ENCODE measurements at places on chromosomes 7 and 10.

DNA sequence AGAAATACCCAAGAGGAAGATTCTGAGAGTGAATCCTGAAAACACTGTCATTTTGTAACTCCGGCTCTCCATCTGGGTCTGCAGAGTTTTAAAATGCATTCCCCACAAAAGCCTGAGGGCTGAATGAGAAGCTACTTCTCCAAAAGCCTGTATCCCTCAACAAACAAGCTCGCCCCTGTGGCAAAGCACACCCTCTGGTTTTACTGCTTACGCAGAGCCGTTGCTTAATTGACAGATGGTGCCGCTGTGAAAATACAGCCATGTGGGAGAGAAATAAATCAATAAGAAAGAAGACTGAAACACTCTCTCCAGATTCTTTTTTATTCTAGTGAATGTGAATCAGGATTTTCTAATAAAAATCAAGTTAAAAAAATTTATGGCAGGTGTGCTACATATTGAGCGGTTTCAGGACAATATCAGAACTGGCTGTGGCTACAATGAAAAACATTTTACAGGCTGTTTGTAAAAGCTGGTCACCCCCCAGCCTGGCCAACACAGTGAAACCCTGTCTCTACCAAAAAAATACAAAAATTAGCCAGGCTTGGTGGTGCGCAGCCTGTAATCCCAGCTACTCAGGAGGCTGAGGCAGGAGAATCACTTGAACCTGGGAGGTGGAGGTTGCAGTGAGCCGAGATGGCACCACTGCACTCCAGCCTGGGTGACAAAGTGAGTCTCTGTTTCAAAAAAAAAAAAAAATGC lies 32.5 kb downstream of the C7orf33 start:
- DNase-seq, result no peak

GRCh38 chr10:80633910-80634309 lies 96.2 kb downstream of the SH2D4B start:
- DNase-seq, result no peak

DNA sequence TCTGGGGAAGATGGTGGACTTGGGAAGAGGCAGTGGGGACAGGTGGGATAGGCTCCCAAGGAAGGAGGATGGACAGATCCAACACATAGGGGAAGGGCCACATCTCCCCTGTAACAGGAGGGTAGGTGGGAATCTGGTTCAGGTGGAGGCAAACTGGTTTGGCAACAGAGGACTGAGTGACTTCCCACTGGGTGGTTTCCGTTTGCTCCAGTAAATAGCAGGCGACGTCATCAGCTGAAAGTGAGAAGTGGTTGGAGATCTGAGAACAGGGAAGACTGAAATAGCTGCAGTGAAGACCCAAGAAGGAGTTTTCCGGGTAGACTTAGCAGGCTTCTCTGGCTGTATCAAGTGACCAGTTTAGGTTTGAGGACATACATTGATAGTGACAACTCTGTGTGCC lies 504.4 kb downstream of the GALNT17 start:
- no peak for DNase-seq

DNA sequence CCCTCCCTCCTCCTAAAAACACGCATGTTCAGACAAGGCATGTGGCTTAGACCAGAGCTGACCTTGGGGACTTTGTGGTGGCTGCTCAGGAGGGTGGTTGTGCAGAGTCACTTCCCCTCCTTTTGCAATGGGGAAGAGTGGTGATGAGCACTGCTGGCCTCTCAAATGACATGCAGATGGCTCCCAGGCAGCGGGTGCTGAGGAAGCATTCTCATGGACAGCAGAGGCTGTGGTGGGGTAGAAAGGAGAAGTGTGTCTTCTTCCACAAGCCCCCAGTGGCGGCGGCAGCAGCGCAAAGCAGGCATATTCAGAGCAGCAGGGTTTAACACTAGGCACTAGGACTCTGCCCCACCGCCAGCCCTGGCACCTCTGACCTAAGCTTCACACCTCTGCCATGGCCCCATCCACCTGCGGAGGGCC lies 105.9 kb upstream of the ANLN start:
- DNase-seq, result no peak

- DNase-seq, result peak; percentile 71
Observed at GRCh38 chr10:103712898-103713498, 142.4 kb downstream of the SH3PXD2A start.

DNA sequence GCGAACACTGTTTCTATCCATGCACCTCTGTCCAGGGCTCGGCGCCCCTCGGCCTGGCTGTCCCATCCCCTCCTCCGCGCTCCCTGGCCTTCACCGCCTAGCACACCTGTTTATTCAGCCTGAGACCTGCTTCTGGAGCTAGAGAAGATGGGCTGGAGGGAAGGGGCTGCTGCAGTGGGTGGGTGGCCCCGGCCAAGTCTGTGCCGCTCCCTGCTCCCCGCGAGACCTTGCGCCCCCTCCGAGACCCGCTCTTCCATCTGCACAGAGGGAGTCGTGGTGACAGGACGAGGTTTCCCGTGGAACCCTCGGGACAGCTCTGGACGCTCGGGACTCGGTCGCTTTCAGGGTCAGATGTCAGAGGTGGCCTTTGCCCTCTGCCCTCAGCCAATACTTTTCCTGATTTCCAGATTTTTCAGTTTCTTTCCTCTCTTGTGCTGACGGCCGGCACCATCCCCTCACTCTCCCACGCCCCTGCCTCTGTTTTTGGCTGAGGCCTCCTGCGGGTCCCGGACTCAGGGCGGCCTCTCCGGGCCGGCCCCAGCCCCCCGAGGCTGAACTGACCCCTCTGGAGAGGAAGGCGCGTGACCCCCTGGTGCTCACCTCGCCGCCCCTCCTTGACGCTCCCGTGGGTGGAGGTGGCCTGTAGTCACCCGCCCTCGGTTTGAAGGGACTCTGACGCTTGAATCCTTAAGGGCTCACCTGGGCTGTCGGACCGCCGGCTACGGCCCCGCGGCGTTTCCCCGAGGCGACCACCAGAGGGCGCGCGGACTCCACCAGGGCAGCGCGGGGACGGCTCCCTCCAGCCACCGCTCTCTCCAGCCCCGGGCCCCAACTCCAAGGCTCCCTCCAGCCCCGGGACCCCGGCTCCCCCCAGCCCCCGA lies 15.6 kb downstream of the SHH start:
- peak; percentile 46 for DNase-seq

DNA sequence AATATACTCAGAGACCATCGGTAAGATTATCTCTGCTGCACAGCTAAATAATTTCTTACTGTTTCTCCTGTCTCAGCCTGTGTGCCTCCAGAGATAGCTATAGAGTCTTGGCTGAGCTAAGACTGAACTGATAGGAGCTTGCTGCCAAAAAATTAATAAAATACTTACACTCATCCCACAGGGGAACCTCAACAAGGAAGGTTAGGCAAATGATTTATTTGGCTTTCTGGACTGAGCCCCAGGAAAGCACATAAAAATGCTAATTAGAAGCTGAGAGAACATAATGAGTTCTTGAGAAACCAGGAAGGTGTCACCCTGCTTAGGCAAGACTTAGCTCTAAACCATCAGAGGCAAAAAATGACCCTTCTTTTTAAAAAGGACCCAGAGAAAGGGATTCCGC lies 534.5 kb downstream of the TNS3 start:
- DNase-seq, result no peak

- no peak for DNase-seq
Observed at GRCh38 chr10:72234560-72235095, 18.6 kb upstream of the ASCC1 start.

- no peak for DNase-seq
Observed at GRCh38 chr10:79418886-79419595, 26.4 kb downstream of the ZCCHC24 start.

DNA sequence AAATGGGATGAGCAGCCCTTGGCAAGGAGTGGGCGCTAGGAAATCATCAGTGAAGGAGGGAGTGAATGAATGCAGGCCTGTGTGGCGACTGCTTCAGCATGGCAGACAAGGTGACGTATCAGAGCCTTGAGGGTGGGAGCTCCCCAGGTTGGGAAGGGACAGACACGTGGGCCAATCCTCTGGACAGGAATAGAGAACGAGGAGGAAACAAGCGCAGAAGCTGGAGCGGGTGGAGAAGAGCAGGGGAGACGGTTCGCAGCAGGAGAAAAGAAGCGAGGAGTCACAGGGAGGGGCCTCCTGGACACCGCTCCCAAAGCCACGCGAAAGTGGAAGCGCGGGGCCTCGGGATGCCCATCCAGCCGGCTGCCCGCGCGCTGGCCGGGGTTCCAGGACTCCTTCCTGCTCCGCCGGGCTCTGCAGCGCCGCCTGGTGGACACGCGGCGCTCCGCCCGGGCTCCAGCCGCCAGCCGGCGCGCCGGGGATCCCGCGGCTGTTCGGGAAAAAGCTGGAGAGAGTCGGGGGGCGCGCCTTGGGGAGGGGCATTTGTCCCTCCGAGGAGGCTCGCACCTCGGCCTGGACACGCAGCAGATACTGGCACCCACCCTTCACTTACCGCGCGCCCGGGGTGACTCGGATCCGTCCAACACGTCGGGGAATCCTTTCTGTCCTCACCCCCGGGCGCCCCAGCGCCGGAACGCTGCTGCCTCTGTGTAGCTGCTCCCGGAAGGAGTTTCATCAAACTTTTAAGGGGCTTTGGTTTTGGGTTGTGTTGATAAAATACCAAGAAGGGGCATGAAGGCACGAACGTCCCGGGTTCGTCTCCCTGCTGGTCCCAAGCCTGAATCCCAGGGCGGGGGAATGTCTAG lies 6.3 kb downstream of the ZNF503 start:
- no peak for DNase-seq

- DNase-seq, result peak; percentile 33
Observed at GRCh38 chr7:14507617-14508016, 394.9 kb downstream of the DGKB start.

DNA sequence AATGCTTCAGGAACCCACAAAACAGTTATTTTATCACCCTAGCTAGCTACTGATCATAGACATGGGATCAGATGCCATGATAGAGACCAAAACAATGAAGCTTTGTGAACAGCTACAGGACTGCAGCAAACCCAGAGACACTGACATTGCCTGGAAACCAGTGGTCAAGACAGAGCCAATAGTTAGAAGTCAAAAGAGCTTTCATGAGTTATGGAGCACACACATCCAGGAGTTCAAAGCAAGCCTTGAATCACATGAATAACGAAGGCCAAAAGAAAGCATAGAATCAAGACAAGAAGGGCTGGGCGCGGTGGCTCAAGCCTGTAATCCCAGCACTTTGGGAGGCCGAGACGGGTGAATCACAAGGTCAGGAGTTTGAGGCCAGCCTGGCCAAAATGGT lies 34.5 kb upstream of the GSAP start:
- DNase-seq, result no peak

- no peak for DNase-seq
Observed at GRCh38 chr10:14736600-14737081, 38.1 kb downstream of the FAM107B start.

GRCh38 chr10:79930751-79931150 lies 18.2 kb downstream of the SFTPD start:
- DNase-seq, result no peak

GRCh38 chr10:52678611-52679010 lies 94.0 kb downstream of the MBL2 start:
- DNase-seq, result no peak

GRCh38 chr7:102472126-102473041 lies 6.3 kb downstream of the POLR2J start:
- DNase-seq, result no peak

GRCh38 chr10:3829156-3830050 lies 44.4 kb upstream of the KLF6 start:
- no peak for DNase-seq

DNA sequence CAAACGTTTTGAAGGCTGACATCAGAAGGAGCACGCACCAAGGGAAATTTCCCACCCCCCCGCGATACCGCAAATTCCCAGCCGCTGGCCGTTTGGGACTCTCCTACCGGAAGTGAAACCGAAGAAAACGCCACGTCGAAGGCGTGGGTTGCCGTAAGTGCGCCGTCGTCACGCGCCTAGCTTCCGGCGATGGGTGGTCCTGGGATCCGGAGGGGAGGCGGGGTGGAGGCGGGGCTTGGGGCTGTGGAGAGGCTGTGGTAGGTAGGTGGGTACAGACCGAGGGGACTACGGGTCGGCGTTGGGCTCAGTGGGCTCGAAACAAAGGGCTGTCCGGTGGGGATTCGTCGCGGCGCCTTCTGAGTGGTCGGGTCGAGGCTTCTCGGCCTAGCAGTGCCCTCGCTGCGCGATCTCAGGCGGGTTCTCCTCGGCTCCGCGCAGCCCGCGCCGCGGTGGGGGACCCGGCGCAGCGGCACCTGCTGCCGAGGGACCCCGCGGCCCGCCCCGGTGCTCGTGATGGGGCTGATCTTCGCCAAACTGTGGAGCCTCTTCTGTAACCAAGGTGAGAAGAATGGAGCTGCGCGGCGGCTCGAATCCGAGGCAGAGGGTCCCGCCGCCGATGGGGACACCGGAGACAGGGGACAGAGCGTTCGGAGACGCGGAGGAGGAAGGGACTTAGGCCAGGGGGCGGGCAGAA lies at the start of gene ARL5B:
TSS of gene ARL5B (plus strand) at position 307 of the 694 bp plus-strand sequence. CDS start at position 514, 207 bp downstream.
- peak; percentile 96 for DNase-seq

GRCh38 chr10:96789571-96790108 lies 42.5 kb upstream of the LCOR start:
- peak; percentile 66 for DNase-seq

DNA sequence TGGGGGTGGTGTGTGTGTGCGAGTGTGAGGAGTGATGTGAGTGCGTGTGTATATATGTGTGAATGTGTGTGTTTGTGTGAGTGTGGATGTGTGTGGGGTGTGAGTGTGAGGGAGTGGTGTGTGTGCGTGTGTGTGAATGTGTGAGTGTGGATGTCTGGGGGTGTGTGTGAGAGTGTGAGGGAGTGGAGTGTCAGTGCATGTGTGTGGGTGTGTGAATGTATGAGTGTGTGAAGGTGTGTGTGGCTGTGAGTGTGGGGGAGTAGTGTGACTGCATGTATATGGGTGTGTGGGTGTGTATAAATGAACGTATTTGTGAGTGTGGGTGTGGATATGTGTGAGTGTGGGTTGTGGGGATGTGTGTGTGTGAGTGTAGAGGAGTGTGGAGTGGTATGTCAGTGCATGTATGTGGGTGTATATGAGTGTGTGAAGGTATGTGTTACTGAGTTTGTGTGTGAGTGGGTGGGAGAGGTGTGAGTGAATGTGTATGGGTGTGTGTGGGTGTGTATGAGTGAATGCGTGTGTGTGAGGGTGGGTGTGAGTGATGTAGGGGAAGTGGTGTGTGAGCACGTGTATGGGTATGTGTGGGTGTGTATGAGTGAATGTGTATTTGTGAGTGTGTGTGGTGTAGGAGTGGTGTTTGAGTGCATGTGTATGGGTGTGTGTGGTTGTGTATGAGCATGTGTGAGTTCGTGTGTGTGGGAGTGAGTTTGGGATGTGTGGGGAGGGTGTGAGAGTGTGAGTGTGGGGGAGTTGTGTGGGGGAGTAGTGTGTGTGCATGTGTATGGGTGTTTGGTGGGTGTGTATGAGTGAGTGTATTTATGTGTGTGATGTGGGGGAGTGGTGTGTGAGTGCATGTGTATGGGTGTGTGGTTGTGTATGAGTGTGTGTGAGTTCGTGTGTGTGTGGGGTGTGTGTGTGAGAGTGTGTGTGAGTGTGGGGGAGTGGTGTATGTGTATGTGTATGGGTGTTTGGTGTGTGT lies 28.5 kb upstream of the NUB1 start:
- DNase-seq, result no peak

DNA sequence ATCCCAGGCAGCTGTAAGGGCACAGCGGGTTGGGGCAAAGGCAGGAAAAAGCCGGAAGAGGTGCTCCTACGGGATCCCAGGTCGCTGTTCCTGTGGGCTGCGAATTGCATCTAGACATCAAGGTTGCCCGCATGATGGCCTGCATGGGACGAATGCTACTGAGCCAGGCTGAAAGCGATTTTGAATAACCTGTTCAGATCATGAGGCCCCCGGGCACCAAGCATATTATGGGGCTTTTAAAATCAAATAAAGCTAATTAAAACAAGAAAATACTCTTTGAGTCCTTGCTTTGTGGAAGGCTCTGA lies 37.1 kb downstream of the CAMK2B start:
- DNase-seq, result no peak

GRCh38 chr7:119436882-119437281 lies 836.1 kb upstream of the KCND2 start:
- no peak for DNase-seq

GRCh38 chr7:117780832-117781231 lies 92.4 kb downstream of the CTTNBP2 start:
- DNase-seq, result no peak
